ENCODE measurements at places on chromosomes 7 and 10. TPM values are rescaled to one million over a fixed set of nuclear protein-coding genes. Genes with fewer than 3 reads are reported as not detected.

- DNase-seq = no peak
Observed at GRCh38 chr10:58023341-58024073, 244.2 kb downstream of the IPMK start.

GRCh38 chr7:64951250-64951848, 39.5 kb downstream of the ZNF117 start:
- DNase-seq = peak; percentile 49

The PPP1R17 gene
- total RNA-seq = 0.09 TPM

GRCh38 chr7:139526578-139527544, 3.4 kb downstream of the CLEC2L start:
- DNase-seq = no peak

The HOXA11 gene
- total RNA-seq = not detected

GRCh38 chr10:52950578-52950977, 178.0 kb upstream of the MBL2 start:
- no peak for DNase-seq

The FOXI2 gene
- total RNA-seq = not detected

DNA sequence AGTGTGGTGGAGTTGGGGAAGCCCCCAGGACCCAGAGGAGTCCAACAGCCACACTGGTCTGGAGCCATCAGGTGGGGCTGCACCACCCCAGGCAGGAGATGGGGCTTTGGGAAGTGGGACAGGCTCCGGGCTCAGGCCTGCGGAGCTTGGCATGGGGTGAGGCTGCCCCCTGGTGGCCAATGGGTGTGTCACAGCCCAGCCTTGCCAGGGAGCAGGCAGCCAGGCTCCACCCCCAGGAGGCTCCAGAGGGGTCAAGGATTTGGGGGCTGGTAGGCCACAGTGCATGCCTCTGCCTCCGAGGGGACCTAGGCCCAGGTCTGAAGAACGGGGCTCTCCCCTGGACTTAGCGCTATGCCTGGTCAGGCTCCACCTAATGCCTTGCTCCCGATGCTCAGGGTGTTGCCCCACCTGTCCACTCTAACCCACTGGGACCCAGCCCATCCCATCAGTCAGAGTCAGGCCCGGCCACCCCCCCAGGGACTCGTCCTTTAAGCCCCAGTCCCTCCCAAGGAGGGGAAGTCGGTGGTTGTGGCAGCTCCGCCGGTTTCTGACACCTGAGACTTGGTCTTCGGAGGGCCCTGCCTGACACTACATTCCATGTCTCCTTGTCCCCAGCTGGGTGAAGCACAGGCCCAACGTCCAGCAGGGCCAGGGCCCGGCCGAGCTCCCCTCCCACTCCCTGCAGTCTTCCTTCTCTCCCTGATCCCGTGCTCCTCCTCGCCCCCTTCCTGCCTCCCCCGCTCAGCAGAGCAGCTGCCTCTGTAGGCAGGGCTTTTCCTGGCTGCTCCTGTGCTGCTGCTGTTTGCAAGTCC, 11.3 kb upstream of the SAMD8 start:
- peak; percentile 91 for DNase-seq

DNA sequence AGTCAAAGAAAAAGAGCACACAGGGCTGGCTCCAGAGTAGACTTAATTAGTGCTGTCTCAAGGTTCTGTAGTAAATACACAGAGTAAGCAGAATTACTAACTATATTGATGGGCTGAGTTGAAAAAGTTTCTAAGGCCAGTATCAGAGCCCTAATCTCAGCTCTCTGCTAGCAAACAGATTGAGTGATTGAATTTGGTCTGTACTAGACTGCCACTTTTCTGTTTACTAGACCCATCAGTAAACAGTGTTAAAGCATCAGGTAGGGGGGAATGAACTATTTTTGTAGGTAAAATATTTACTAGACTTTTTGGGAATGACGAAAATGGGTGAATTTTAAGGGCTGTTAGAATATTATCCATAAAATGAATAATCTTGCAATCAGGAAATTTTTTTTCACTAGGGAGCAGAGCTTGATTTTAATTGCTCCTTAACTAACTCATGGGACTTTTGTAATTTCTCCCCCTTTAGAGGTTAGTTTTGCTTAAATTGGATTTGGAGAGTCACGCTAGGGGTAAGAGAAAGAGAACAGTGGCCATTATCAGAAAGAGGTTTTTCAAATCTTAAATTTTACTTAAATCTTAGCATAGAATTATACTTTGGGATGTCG, 37.3 kb upstream of the RASGEF1A start:
- no peak for DNase-seq

DNA sequence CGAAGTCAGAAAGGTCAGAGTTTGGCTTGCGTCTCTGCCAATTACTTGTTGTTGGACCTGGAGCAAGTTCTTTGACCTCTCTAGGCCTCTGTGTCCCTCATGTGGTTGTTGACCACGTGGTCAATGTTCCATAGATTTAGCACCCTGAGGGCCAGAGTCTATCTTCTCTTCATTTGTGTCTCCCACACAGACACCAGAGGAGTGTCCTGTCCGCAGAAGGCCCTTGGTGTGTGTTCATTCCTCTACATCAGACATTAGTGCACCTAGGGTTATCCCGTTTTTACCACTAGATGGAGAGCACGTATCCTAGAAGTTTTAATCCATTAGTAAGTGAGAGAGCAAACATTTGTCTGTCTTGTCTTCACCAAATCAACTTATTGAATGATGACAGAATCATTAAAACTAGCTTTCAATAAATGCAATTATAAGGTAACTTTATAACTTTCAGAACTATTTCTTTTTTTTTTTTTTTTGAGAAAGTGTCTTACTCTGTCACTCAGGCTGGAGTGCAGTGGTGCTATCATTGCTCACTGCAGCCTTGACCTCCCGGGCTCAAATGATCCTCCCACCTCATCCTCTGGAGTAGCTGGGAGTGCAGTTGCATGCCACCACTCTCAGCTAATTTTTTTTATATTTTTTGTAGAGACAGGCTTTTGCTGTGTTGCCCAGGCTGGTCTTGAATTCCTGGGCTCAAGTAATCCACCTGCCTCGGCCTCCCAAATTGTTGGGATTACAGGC, 122.5 kb upstream of the ANKRD1 start:
- peak; percentile 53 for DNase-seq

- DNase-seq = no peak
Observed at GRCh38 chr10:111116762-111117445, 40.1 kb downstream of the ADRA2A start.

GRCh38 chr7:106464651-106465050, 179.9 kb upstream of the NAMPT start:
- DNase-seq = no peak

DNA sequence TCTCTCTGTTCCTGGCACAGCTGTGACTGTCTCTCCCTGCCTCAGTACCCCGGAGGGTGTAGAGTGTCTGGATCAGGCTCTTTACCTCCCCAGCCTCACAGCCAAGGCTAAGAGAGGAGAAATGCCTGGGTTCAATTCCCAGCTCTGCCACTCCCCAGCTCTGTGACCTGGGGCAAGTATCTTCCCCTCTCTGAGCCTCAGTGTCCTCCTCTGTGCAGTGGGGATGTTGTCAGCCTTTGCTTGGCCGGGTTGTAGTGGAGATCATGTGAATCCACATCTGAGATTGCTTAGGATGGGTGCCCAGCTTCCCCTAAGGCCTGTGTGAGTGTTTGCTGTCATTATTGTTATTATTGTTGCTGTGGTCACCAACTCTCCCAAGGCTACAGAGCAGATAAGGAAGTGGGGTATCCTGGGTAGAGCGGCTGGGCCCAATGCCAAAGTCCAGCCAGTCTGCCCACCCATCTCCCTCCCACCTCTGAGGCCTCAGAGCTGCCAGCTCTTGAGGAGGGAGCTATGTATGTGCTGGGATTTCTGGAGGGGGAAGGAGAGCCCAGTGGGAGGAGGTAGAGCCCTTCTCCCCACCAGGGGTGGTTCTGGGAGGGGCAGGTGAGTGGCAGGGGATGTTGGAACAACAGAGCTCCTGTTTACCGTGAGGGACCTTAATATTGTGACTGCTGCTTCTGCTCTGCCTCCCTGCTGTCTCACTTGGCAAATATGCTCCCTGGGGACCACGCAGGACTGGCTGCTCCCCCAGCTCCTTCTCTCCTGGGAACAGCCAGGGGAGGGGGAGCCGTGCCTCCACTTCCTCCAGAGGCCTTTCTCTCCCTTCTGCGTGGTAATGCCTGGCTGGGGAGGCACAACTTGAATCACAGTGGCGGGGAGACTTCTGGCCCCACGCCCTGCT, 170.5 kb downstream of the RPS24 start:
- no peak for DNase-seq

DNA sequence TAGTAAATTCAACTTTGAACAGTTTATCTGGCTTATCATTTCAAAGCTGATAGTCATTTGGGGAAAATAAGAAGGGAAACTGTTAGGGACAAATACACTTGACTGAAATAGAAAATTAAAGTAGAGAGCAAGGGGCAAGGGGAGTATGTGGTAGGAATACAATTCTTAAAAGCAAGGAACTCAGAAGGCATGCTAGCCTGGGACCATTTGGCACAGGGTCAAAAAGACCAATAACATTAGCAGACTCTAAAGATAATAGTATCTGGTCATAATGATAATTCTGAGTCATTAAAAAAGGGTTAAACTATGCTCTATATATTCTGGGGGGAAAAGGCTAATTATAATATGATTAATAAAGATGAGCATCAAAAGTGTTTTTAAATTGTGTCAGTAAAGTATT, 112.2 kb downstream of the CNOT4 start:
- DNase-seq = no peak

GRCh38 chr7:144579687-144580086, 176.2 kb upstream of the NOBOX start:
- DNase-seq = peak; percentile 3

- DNase-seq = peak; percentile 70
Observed at GRCh38 chr10:33334153-33334804, at the start of gene NRP1. Gene NRP1, minus strand, starts transcription at chr10:33334667. Its CDS starts 285 bp downstream, at chr10:33334382.

- DNase-seq = no peak
Observed at GRCh38 chr10:103064956-103065355, 128.1 kb downstream of the NT5C2 start.

The CYP3A7 gene
- not detected for total RNA-seq

The NYAP1 gene
- total RNA-seq = 1.2 TPM

The ARPC1A gene
- total RNA-seq = 154 TPM

GRCh38 chr7:22781230-22781711, 41.4 kb downstream of the TOMM7 start:
- no peak for DNase-seq

The MYO1G gene
- total RNA-seq = not detected

DNA sequence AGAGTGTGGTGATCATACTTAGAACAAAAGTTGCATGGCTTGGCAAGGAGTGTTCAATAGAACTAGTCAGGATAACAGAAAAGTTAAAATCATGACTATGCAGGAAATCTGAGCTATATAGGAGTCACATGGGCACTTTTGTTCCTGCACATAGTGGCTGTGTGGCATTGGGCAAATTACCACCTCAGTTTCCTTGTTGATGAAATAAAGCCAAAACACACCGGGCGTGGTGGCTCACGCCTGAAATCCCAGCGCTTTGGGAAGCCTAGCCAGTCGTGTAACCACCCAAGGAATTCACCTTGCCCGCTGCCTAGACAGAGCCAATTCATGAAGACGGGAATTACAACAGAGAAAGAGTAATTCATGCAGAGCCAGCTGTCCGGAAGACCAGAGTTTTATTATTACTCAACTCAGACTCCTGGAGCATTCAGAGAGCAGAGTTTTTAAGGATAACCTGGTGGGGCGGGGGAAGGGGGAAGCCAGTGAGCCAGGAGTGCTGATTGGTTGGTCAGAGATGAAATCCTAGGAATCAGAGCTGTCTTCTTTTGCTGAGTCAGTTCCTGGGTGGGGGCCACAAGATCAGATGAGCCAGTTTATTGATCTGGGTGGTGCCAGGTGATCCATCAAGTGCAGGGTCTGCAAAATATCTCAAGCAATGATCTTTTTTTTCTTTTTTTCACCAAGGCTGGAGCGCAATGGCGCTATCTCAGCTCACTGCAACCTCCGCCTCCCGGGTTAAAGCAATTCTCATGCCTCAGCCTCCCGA, 6.4 kb upstream of the MKRN1 start:
- no peak for DNase-seq

DNA sequence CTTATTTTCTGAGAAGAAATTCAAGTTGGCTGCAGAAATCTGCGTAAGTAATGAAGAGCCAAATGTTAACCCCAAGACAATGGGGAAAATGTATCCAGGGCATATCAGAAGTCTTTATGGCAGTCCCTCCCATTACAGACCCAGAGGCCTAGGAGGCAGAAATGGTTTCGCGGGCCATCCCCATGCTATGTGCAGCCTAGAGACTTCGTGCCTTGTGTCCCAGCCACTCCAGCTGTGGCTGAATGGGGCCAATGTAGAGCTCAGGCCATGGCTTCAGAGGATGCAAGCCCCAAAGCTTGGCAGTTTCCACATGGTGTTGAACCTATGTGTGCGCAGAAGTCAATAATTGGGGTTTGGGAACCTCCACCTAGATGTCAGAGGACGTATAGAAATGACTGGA, 131.9 kb downstream of the GPR37 start:
- no peak for DNase-seq

The PIP gene
- total RNA-seq = not detected

The NANOS1 gene
- 10.2 TPM for total RNA-seq

DNA sequence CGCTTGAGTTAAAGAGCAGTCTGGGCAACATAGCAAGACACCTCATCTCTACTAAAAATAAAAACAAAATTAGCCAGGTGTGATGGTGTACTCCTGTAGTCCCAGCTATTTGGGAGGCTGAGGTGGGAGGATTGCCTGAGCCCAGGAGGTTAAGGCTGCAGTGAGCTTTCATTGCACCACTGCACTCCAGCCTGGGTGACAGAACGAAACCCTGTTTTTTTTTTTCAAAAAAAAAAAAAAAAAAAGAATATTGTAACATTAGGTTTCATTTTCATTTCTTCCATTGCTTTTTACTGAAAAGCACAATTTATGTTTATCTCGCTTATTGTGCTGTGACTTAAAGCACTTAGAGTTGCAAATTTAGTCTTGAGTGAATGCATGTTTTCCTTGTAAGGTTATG, 80.0 kb downstream of the MLLT10 start:
- no peak for DNase-seq

The ACTA2 gene
- total RNA-seq = 19.0 TPM

The LFNG gene
- 58.0 TPM for total RNA-seq

DNA sequence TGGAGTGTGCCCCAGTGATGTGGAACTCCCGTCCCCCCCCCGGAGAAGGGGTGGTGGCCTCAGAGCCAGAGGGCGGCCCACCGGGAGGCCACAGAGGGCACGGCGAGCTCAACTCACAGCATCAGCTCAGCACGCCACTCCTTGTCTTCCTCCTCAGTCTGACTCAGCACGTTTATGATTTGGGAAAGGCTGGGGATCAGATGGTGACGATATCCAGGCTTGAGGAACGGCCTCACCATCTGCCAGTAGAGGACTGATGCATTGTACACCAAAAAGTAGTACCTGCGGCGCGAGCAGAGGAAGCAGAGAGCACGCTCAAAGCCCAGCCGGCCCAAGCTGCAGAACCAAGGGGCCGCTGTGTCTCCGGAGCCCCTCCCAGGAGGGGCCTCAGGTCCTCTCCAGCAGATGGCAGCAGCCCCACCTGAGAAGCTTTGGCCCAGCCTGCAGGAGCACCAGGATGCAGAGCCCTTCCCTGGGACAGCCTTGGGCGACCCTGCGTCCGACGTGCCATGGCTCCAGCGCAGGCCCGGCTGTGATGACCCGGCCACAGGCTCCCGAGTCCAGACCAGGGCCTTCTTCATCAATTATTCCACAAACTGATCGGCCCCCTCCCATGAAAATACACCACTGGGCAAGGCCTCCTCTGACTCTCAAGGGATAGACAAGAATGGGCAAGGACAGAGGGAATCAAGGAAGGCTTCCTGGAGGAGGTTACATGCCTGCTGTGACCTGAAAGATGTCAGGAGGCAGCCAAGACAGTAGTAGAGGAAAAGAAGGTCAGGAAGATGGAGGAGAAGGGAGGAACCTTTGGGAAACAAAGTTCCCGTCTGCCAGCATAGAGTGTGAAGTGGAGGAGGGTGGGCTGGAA, 3.7 kb downstream of the CFAP46 start:
- DNase-seq = peak; percentile 76

- no peak for DNase-seq
Observed at GRCh38 chr10:108521827-108522492, 1357.5 kb upstream of the SORCS1 start.

All from neural progenitor cell (in vitro differentiated cells).